ENCODE measurements at places on chromosomes 11 and 22.

GRCh38 chr11:78019808-78020207 lies 3.3 kb downstream of the KCTD14 start:
- DNase-seq = peak; percentile 42

GRCh38 chr22:35914357-35914664 lies 114.3 kb downstream of the RBFOX2 start:
- DNase-seq = no peak

DNA sequence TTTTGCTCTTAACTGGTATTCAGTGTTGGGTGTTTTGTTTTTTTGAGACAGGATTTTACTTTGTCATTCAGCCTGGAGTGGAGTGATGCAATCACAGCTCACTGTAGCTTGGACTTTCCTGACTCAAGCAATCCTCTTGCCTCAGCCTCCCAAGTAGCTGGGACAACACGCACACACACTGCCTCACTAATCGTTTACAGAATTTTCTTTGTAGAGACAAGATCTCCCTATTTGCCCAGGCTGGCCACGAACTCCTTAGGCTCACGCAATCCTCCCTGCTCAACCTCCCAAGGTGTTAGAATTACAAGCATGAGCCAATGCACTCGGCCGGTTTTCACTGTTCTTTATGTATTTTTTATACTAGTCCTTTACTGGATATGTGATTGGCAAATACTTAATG lies 51.0 kb upstream of the IGLL5 start:
- no peak for DNase-seq

- DNase-seq = no peak
These were observed 35.1 kb downstream of the WT1 start for GRCh38 chr11:32400196-32400595.

DNA sequence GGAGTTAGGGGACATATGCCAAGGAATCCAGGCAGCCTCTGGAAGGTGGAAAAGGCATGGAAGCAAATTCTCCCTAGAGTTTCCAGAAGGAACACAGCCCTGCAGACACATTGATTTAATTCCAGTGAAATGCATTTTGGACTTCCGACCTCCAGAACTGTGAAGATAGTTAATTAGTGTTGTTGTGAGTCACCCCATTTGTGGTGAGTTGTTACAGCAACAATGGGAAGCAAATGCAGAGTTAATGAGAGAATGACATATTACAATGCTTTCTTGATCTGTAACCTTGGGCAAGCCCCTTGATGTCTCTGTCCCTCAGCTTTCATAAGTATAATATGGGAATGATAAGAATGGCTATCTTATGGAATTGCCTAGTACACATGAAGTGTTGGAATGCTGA lies 178.7 kb downstream of the KIRREL3 start:
- DNase-seq = no peak

DNA sequence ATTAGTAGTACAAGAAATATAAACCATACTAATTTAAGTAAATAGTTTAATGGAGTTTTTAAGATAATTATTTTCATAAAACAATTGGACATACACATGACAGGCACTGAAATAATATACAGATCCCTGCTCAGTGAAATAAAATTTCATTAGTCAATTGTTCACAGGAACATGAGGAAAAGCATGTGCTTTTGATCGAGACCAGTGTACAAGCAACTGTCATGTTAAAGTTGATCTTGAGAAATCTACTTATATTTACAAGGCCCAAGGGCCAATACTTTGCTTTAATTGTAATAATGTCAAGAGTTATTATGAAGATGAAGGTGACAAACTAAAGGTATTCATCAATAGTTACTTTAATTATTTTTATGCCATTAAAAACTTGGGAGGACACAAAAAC lies 792.7 kb upstream of the LUZP2 start:
- DNase-seq = no peak

DNA sequence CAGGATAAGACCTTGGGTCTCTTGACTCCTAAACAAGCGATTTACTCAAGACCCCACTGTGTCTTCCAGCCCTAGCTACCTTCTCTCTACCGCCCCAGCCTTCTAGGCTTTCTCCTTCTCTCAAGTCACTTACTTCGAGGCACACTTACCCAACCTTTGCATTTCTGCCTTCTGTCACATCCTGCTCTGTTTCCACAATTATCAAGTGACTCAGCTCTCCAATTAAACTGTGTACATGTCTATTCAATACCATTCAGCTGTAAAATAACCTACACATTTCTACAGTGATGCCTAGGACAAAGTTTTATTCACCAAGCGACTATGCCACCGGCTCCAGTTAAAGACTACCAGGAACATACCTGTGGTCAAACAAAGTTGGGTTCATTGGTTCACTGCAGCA lies 69.0 kb downstream of the LARGE1 start:
- no peak for DNase-seq

- no peak for DNase-seq
These were observed 4.6 kb downstream of the OR4C45 start for GRCh38 chr11:50037251-50037650.

GRCh38 chr22:36729321-36729720 lies 25.8 kb upstream of the CACNG2 start:
- no peak for DNase-seq

DNA sequence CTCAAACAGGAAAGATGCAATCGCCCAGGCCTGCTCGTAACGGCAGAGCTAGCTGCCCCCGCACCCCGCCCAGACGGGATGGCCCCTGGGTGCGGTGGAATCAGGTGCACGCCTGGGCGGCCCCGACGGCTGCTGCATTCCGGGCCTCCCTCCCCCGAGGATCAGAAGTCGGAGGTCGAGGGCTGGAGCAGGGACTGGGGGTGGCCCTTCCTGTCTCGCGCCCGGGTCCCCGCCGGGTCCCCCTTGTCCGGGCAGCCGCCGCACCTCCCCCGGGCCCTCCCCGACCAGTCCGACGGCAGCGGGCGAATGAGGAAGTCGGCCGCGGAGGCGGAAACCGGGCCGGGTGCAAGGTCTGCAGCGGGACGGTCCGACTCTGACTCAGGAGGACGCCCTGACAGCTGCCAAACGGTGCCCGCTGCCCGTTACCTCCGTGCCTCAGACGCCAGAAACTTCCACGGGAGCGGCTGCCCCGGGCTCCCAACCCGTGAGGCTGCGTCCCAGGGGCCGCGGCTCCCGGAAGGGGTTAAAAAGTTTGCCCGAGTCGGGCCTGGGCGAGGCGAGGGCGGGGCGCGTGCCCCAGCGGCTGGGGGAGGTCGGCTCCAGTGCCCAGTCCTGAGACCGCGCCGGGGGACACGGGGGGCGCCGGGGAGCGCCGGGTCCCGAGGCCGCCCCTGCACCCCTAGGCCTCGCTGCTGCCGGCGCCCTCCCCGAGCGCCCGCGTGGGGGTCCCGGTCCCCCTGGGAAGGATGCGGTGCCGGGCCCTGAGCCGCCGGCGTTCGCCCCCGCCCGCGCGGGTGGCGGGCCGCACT lies 663 bp downstream of the MYH9 start:
- DNase-seq = no peak

- DNase-seq = no peak
These were observed 40.4 kb downstream of the DRG1 start for GRCh38 chr22:31439808-31440207.

- DNase-seq = no peak
These were observed 37.7 kb downstream of the DHCR7 start for GRCh38 chr11:71410363-71410966.

DNA sequence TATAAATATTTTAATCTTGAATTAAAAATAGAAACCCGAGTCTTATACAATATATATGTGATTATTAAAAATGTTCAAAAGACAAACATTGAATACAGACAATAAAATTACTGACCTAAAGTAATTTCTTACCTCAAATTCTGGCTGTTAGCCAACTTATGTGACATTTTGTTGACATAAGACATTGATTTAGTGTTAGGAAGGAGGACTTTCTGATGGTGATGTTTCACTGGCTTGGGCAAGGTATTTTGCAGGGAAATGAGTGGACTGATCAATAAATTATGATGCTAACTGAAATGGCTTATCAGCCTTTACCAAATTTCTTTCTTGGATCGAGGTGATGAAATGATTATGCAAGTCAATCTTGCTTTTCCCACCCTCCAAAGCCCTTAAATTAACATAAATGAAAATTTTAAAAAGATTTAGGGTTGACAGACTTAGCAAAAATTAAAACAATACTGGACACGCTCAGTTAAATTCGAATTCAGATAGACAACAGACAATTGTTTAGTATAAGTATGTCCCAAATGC lies 33.2 kb upstream of the FZD4 start:
- no peak for DNase-seq

DNA sequence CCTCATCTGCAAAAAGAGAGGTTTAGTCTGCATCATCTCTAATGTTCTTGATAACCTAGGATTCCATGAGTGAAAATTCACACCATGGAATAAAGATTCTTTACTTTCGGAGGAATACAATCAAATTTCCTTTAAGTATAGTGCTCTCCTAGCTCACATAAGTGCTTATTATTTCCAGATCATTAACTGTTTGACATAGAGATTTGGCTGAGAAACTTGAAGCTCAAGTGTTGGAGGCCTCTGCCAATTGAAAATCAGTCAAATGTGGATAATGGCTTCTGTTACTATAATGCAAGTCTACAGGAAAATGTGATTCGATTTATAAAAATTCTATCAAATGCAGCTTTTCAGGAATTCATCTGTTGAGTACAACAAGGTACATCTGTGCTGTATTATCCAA lies 144.6 kb downstream of the KIF18A start:
- no peak for DNase-seq

DNA sequence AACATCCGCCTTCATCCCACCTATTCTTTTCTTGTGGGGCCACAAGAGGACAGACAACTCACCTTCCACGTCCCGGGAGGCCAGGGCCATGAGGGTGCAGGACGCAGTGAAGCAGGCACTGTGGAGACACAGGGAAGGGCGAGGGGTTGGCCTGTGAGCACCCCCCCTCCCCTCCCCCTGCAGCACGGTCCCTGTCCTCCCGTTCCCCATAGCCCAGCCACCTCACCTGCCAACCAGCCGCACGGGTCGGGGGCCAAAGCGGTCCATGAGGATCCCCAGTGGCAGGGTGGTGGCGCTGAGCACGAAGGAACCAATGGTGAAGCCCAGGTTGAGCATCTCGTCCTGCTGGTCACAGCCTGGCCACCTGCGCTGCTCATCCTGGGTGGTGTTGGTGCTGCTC lies 14.6 kb downstream of the SLC43A1 start:
- DNase-seq = no peak

DNA sequence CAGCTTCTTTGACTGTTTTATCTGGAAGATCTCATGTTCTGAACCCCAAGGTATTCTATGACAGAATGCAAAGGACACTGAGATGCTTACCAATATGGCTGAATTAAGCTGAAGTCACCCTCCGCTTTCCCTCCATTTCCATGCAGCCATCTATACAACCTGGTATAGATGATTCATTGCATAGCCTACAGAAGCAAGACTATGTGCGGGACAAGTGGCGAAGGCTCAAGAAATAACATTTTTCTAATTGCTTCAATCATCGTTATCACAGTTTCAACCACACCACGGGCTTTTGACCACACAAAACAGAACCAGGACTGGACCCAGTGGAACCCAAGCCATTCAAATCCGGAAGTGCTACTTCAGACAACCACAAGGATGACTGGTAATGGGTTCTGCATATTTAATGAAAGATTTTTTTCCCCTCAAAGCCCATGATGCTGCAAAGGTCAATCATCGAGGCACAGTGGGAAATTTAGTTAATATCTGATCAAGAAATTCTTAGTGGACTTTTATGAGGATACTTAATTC lies 61.9 kb downstream of the CD44 start:
- no peak for DNase-seq

GRCh38 chr11:9273376-9274336 lies 8.5 kb upstream of the DENND5A start:
- peak; percentile 50 for DNase-seq

- no peak for DNase-seq
These were observed 10.2 kb downstream of the PCNX3 start for GRCh38 chr11:65625628-65626342.

DNA sequence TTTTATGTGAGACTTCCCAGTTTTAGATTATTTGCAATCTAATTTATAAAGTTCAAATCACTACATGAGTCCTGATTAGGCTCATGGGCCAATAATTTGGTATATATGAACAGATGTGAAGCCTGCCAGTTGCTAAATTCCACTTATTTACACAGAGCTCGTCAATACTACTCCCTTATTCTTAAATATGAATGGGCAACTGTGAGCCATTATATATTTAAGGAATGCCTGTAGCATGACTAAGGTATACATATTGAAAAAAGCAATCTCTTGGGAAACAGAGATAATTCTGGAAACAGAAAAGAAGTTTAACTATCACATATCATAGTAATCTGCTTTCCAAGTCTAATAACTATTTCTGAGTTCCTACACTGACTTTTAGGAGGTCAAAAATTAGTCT lies 27.0 kb downstream of the RBMXL2 start:
- DNase-seq = no peak

GRCh38 chr11:35478471-35479091 lies 46.8 kb downstream of the PAMR1 start:
- DNase-seq = no peak

GRCh38 chr11:106384429-106384828 lies 307.0 kb downstream of the AASDHPPT start:
- no peak for DNase-seq

DNA sequence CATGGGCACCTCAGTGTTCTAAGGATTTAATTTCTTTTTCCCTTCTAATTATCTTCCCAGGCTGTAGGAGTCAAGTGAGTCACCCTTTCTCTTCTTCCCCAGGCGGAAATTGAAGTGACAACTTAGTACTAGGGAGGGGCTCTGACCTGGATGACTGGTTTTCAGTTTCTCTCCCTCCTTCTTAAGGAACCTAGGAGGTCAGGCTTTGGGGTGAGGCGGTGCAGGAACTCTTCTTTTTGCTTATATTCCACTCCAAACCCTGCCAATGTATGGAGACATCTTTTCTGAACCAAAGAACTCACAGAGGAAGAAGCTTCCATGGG lies 12.6 kb downstream of the ZDHHC5 start:
- DNase-seq = no peak

GRCh38 chr11:19805827-19806226 lies 93.2 kb downstream of the NAV2 start:
- peak; percentile 29 for DNase-seq

DNA sequence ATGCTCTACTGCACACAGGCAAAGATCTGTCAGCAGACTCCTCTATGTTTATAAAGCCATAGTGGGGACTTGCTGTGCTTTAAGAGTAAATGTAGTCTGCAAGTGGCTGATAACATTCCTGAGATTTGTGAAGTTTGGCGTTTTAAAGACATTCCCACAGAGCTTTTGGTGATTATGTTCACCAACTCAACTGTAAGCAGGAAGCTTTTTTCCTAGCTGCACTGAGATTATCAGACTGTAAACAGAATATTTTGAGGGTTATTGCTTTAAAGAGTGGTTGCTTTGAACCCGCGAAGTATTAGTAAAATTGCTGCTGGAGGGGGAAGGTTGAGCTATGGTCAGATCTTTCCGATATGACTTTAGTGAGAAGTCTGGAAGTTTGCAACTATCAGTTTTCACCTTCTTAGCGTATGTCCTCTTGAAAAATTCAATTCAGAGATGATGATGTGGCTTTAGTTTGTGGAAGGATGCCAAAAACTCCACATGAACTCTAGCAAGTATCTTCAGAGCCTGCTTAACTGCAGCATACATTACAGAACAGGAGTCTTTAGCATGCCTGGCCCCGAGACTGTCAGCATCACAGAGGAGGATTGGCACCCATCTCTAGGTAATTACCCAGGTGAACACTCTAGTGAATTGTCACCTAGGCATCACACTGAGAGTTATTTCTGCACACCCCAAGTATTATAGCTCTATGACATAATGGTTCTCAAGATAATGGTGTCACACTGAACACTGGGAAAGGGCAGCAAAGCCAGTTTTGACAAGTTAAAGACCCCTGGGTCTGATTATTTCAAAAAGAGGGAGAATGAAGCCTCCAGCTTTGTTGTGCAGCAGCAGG lies 89.9 kb downstream of the MTNR1B start:
- DNase-seq = peak; percentile 87

- no peak for DNase-seq
These were observed at the start of gene OR8U1 for GRCh38 chr11:56375324-56375723. Gene OR8U1, plus strand, starts transcription at chr11:56375624. Its CDS starts 0 bp downstream, at chr11:56375624.
